ENCODE measurements at places on chromosomes 12 and 14. TPM values are rescaled to one million over a fixed set of nuclear protein-coding genes. Genes with fewer than 3 reads are reported as not detected.

MFAP5 gene
- total RNA-seq, result 5.9 TPM

DNA sequence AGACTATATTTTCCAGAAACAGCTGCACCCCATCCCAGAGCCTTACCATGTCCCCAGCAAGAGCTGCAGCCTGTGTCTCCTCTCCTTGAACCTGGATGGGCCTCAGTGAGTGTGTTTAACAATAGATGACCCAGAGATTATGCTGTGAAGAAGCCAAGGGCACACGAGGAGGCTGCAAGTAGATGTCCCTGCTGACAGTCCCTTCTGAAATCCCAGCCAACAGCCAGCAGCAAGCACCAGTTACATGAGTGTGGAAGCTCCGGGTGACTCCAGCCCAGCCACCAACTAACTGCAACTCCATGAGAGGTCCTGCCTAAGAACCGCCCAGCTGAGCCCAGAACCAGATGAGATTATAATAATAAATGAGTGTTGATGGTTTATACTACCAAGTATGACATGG, 191.7 kb downstream of the BCL11B start:
- H3K27ac ChIP-seq, result no peak overlapping the region
- H3K4me3 ChIP-seq, result no peak overlapping the region
- DNase-seq, result no peak
- no peaks in the 10 kb centered on the region for H3K36me3 ChIP-seq

GPRC5D gene
- not detected for total RNA-seq

GALNT8 gene
- 1.6 TPM for total RNA-seq

GRCh38 chr14:75426332-75427125, 1.3 kb upstream of the JDP2 start:
- H3K27ac ChIP-seq, result peak overlapping the region; percentile 89
- peaks cover 6% of the 10 kb centered on the region for H3K36me3 ChIP-seq
- H3K27me3 ChIP-seq, result no peaks in the 10 kb centered on the region
- peaks cover 26% of the 10 kb centered on the region for H3K4me1 ChIP-seq
- DNase-seq, result no peak

- H3K27ac ChIP-seq, result no peak overlapping the region
- H3K27me3 ChIP-seq, result no peaks in the 10 kb centered on the region
These were observed 8.0 kb upstream of the PGAM5 start for GRCh38 chr12:132702640-132703039.

DNA sequence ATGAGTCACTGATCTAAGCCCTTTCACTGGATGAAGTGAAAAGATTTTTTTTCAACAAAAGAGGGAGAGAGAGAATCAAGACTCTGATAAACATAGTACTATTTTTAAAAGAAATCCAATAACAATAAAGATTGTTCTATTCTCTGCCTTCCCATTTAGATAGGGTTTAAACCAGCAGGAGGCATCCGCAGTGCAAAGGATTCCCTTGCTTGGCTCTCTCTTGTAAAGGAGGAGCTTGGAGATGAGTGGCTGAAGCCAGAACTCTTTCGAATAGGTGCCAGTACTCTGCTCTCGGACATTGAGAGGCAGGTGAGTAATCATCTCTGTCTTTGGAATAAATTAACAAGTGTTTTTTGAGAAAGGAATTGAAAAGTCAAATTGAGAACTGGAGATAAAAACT, 124.9 kb downstream of the DERA start:
- no peak overlapping the region for H3K4me3 ChIP-seq
- no peak overlapping the region for H3K27ac ChIP-seq
- H3K27me3 ChIP-seq, result no peaks in the 10 kb centered on the region
- peaks cover 5% of the 10 kb centered on the region for H3K36me3 ChIP-seq
- no peak for DNase-seq
- H3K4me1 ChIP-seq, result no peaks in the 10 kb centered on the region

RHEBL1 gene
- total RNA-seq, result 2.0 TPM

DNA sequence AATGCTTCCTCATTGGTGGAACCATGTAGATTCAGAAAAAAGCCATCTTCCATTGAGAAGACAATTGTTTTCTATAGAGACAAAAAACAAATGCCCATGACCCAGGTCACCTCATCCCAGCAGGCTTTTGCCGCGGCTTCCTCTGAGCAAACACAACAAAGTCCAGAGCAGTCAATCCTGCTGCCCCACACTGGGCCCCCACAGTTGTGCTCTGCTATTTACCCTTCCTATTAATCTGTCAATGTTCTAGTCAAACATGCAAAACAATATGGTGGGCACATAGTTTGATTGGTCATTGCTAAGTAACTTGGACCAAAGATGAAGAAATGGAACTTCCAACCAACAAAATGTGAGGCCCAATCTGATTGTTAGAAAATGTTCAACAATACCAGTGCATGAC, 20.7 kb downstream of the C12orf42 start:
- H3K4me1 ChIP-seq, result no peaks in the 10 kb centered on the region
- H3K27ac ChIP-seq, result no peak overlapping the region
- H3K27me3 ChIP-seq, result no peaks in the 10 kb centered on the region
- H3K4me3 ChIP-seq, result no peak overlapping the region
- no peak for DNase-seq

DNA sequence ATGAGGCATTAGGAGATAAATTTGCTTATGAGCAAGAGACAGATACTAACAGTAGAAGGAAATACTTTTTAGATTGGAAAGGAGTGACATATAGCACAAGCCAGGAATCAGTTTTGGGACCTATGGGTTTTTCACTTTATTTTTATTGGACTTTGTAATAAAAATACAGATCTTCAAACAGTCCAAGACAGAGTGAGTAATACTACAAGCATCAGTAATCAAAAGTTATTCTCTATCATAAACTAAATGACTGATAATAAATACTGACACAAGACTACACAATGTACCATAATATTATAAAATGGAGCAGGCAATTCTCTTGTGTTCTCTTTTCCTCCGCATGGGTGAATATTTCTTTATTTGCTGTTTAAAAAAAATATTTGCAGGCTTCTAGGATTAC, 85.8 kb downstream of the DERA start:
- no peaks in the 10 kb centered on the region for H3K36me3 ChIP-seq
- H3K4me3 ChIP-seq, result no peak overlapping the region
- no peak overlapping the region for H3K27ac ChIP-seq

- H3K27me3 ChIP-seq, result no peaks in the 10 kb centered on the region
- H3K27ac ChIP-seq, result peak overlapping the region; percentile 95
- no peak overlapping the region for H3K4me3 ChIP-seq
- H3K36me3 ChIP-seq, result no peaks in the 10 kb centered on the region
- DNase-seq, result no peak
These were observed 1.3 kb downstream of the FGD6 start for GRCh38 chr12:95215949-95216348.

CCDC38 gene
- 2.0 TPM for total RNA-seq

AMDHD1 gene
- 8.7 TPM for total RNA-seq

KCNA5 gene
- 0.26 TPM for total RNA-seq

PRR4 gene
- total RNA-seq, result 5.2 TPM

DNA sequence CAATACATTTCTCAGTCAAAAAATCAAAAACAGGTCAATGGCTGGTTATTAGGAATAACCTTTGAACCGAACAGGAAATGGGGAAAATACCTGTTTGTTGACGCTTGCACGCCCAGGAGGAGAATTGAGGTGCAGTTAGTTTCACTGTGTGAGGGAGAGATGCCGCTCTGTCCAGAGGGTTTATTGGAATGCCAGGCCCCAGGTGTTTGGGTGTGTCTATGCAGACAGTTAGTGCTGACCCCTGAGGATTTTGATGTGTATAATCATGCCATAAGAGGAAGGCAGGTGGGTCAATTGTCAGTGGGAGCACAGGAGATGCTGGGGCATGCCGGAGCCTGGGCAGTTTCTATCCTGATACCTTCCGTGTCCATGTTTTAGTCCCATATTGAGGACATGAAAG, 100.8 kb upstream of the DIO3 start:
- peak; percentile 10 for DNase-seq
- no peak overlapping the region for H3K4me3 ChIP-seq
- no peak overlapping the region for H3K27ac ChIP-seq
- peaks cover 7% of the 10 kb centered on the region for H3K27me3 ChIP-seq
- H3K36me3 ChIP-seq, result no peaks in the 10 kb centered on the region
- peaks cover 21% of the 10 kb centered on the region for H3K4me1 ChIP-seq

RPS26 gene
- total RNA-seq, result 72.0 TPM

DNA sequence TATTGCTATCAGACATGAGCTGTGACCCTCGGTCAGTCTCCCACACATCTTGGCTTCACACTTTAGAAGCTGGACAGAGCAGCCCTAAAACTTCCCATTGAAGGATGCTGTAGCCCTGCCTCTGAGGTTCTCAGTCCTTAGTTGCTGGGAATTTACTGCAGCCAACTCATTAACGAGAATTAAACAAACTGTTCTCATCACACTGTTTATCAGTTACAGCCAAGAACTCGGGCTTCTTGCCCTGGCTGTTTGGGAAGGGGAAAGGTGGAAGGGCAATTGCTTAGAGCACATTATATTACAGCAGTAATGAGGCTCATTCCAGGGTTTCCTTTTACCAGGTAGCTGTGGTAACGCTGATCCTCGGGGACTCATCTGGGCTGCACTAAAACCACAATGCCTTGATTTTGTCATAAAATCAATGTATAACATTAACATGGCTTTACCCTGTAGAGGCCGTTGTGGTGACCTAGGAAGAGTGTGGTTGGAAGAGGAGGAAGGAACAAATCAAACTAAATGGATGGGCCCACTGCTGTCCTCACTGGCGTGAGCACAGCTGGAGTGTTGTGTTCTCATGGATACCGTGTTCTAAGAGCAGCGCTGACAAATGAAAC, 87.1 kb downstream of the GPR135 start:
- no peaks in the 10 kb centered on the region for H3K36me3 ChIP-seq
- no peak for DNase-seq
- peak overlapping the region; percentile 58 for H3K27ac ChIP-seq
- H3K27me3 ChIP-seq, result no peaks in the 10 kb centered on the region

DNA sequence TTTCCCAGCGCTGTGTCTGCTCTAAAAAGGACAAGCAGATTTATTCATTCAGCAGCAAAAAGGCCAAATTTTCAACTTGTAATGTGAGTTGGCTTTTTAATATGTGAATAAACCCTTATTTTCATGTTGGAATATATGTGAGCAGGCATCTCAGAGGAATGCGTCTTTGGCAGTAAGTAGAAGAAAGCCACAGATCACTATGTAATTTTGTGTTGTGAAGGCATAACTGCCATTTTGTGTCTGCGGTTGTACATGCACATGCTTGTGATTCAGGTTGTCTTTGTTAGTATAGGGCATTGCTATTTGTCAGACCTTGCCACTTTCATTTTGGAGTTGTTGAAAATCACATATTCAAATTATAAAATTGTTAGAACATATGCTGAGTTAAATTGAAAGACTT, 398.8 kb upstream of the RGS6 start:
- H3K27me3 ChIP-seq, result no peaks in the 10 kb centered on the region
- H3K4me3 ChIP-seq, result no peak overlapping the region
- H3K4me1 ChIP-seq, result peaks cover 33% of the 10 kb centered on the region
- H3K36me3 ChIP-seq, result peaks cover 30% of the 10 kb centered on the region
- DNase-seq, result no peak

DNA sequence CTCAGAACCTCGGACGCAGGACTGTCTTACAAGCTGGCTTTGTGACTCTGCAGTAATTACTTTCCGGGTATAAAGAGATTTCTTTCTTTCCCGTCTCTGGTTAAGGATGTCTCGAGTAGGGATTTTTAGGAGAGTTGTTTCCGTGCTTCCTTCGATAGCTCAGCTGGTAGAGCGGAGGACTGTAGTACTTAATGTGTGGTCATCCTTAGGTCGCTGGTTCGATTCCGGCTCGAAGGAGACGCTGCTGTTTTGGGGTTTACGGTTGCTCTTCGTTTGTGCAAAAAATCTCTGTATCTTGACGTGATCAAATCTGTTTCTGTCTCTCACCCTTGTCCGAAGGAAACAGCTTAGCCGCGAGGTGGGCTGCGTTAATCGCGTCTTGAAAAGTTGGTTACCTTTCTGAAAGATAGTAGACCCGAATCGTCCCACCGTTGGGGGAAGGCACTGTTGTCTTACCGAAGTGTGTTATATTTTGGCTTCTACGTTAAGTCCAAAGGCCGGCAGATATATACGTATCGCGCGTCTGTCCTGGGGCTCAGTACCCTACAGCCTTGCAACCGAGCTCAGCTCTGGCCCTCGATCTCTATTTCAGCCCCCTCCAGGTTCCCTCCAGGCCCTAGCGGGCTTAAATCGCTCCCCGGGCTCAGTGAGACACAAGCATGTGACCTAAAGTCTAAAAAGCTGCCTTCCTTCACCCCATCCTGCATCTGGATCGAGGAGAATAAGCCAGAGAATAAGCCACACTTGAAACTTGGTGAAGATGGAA, 1.1 kb upstream of the RNASE4 start:
- peaks cover 12% of the 10 kb centered on the region for H3K4me1 ChIP-seq
- peak; percentile 84 for DNase-seq
- H3K27me3 ChIP-seq, result no peaks in the 10 kb centered on the region
- peak overlapping the region; percentile 100 for H3K27ac ChIP-seq

DNA sequence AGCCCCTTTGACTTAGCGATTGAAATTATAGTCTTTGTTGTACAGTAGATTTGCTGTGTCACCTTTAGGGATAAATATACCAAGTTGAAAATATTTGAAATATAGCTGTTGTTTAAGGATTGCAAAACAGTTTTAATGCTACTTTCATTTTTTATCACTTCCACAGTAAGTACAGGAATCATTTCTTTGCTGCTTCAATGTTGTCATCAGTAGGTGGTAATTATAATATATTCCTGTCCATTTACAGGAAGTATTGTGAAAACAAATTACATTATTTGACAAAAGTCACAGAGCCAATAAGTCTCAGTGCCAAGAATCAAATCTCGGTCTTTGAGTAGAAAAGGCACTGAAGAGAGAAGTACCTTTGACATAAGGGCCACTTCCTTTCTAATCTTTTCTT, 342.6 kb upstream of the RGS6 start:
- H3K27ac ChIP-seq, result no peak overlapping the region
- no peaks in the 10 kb centered on the region for H3K27me3 ChIP-seq
- H3K4me1 ChIP-seq, result peaks cover 8% of the 10 kb centered on the region
- peaks cover 8% of the 10 kb centered on the region for H3K36me3 ChIP-seq
- H3K4me3 ChIP-seq, result no peak overlapping the region

GPR162 gene
- total RNA-seq, result 3.3 TPM

KLHDC1 gene
- total RNA-seq, result 10.2 TPM

- H3K36me3 ChIP-seq, result no peaks in the 10 kb centered on the region
- H3K4me1 ChIP-seq, result no peaks in the 10 kb centered on the region
- no peak for DNase-seq
- H3K4me3 ChIP-seq, result no peak overlapping the region
- no peaks in the 10 kb centered on the region for H3K27me3 ChIP-seq
- no peak overlapping the region for H3K27ac ChIP-seq
These were observed 332.2 kb downstream of the ALG10 start for GRCh38 chr12:34354239-34355200.
